ENCODE measurements at places on chromosomes 3 and 15.

DNA sequence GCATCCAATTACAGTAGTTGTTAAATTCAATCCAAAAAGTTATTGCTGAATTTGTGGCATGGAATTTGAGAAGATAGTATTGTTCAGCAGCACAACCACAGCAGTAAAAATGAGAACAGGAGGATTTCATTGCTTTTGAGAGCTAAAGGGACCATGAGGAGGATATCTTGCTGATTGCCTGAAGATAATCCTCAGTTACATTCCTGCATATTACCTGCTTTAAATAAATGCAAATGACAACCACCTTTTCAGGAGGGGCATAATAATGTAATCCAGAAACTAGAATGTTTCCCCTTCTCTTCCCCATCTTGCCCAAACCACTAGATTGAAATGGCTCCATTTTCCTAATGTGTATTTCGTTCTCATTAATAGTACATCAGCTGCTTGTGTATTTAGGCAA lies 35.2 kb upstream of the SLC2A2 start:
- no peak for DNase-seq

DNA sequence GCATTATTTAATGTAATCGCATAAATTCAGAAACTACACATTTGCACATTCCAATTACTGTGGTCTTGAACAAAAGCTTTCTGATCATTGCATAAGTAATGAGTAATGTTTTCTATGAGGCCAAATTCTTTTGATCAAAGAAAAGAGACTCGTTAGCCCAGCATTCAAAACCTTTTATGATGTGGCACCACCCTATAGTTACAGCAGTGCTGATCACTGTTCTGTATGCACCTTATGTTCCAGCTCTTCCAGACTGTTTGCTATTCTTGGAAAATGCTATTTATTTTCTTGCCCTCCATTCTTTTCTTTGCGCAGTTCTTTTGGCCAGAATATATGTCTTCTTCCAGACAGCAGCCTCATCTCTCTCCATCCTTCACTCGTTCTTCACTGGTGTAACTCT lies 42.3 kb downstream of the MAP3K13 start:
- DNase-seq, result no peak

DNA sequence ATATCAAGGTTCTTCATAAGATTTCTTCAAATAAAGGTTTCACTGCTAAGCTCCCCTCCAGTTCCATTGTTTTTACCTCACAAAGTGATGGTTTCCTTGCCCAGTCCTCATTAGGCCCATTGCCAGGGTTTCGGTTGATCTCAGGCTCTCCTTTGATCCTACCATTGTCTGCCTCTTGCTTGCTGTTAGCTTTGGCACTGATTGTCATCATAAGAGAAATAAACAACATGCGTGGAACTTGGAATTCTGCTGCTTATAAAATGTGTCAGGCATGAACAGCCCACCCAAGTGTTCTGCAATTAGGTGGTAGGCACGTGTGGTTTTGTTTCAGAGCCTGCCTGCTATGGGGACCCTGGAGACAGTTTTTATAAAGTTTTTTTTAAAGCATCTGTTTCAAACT lies 107.6 kb upstream of the BFSP2 start:
- no peak for DNase-seq

DNA sequence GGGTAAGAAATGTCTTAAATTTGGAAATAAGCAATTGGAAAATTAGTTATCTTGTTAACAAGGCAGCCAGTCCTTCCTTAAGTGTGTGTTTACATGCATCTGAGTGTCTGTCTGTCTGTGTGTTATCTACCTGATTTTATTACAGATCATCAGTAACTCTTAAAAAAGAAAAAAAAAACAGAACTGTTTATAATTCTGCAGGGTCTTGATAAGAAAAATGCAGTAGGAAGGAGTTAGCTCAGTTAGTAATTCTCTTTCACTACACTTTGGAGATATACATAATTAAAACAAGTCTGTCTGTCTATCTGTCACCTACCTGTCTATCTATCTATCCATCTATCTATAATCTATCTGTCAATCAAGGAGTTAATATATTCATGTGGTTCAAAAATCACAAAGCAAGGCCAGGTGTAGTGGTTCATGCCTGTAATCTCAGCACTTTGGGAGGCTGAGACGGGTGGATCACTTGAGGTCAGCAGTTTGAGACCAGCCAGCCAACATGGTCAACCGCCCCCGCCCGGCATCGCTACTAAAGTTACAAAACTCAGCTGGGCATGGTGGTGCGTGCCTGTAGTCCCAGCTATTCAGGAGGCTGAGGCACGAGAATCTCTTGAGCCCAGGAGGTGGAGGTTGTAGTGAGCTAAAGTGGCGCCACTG lies 135.5 kb upstream of the SGO1 start:
- no peak for DNase-seq

DNA sequence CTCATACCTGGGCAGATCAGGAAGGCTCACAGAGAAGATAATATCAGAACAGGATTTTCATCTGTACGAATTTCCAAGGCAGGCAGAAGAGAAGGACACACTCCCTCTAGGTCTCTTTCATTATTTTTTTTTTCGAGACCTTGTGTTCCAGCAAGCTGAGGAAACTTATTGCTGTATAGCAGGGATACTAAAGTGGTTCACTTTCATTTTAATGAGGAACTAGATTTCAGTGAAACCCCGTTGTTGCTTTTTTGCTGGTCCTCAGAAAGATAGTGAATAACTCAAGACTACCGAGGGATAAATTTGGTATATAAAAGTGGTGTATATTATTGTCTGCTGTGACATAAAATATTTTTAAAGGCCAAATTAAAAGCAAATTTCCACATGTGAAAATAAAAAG lies 24.6 kb downstream of the MEIS2 start:
- DNase-seq, result no peak

GRCh38 chr15:88395241-88395640 lies 71.9 kb downstream of the MRPL46 start:
- no peak for DNase-seq

DNA sequence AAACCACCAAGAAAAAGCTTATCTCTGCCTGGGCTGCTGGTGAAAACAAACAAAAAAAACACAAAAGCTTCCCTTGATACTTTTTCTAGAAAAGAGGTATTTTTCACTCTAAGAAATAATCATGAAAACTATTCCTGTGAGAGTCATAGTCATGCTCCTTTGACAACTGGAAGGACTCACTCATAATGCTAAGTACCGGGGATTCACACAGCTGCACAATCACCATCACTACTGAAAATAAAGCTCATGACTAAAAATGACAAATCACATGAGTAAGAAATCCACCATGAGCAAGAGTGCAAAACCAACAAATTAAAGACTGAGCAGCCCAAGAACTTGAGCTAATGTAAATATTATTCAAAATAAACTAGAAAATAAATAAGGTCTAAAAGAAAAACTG lies 10.6 kb upstream of the POU1F1 start:
- no peak for DNase-seq

- DNase-seq, result no peak
Measured at GRCh38 chr3:17626395-17626794, 116.0 kb downstream of the TBC1D5 start.

DNA sequence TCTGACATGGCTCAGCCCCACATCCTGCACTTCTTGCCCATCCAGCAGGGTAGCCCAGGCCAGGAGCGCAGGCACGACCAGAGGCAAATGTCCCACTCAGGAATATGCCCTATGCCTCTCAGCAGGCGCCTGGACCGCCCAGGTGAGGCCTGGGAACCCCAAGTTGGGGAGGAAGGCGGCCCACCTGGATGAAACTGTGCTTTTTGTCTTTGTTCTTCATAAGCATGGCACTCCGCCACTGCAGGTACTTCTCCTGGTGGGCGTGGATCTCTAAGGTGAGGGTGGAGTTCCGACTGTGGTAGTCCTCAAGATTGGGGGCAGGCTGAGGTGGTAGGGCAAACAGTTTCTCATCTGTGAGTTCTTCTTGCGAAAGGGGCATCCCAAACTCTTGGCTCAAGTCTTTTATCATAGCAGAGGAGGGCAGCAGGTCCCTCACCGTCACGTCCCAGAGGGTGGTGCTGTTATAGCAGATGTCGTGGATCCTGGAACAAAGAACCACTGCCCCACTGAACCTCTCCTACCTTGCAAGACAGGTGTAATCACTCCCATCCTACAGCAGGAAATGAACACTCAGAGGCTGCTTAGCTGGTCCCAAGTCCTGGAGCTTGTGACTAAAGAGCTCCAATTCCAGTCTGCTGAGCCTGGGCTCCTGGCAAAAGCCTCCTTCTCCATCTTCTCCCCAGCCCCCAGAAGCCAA lies 53.2 kb downstream of the ACAD9 start:
- DNase-seq, result no peak

DNA sequence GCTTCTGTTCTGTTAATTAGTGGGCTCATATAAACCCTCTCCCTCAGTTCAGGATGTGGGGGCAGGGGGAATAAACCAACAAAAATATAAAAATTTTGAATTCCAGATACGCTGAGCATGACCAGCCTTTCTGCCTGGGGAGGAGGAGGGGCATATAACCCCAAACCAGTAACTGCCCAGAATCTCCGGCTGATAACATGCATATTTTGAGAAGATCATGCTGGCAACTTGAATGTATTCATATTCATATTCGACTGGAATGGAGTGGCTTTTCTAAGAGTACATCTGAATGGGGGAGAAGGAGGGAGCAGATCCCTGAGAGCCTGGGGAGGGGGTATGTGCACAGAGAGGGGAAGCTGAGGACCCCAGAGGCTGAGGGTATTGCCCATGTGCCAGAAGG lies 54.5 kb upstream of the LCTL start:
- DNase-seq, result no peak

DNA sequence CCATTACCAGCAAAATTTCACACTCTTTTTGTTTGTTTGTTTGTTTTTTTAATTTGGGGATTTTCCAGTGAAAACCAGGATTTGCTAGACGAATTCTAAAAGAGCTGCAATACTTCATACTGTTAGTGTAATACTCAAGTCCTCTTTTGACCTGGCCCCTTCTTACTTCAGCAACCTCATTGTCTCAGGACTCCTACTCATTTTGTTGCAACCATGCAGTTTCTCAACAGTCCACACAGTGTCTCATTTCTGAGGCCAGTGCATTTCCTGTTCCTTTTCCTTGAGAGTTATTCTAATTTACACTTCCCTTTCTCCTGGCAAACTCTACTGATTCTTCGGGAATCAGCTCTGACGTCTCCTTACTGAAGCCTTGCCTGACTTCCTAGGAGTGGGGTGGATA lies 35.6 kb downstream of the NSUN3 start:
- DNase-seq, result no peak

DNA sequence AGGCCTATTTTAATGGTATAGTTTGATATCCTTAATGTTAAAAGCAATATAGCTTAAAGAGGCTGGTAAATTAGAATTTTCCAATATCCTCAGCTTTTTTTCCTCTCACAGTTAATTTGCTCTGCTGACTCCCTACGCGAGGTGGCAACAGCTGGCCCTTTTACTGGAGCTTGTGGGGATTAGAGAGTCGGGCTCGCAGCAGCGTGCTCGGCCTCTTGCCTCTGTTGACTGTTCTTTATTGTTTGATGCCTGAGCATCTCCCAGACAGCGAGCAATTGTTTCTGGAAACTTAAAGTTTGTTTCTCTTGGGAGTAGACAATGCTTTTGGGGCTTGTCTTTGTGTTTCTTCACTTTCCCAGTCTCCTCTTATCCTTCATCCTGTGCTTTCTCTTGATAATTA lies 80.8 kb downstream of the OPA1 start:
- DNase-seq, result peak; percentile 74

- peak; percentile 71 for DNase-seq
Measured at GRCh38 chr15:98658831-98659699, 10.7 kb downstream of the IGF1R start.

GRCh38 chr3:80094589-80094988 lies 326.8 kb upstream of the ROBO1 start:
- no peak for DNase-seq

- no peak for DNase-seq
Measured at GRCh38 chr15:55250392-55250791, 39.2 kb downstream of the RAB27A start.

GRCh38 chr15:66912001-66912400 lies 153.4 kb upstream of the SMAD3 start:
- DNase-seq, result peak; percentile 50

- no peak for DNase-seq
Measured at GRCh38 chr3:174581558-174581957, 277.6 kb upstream of the NAALADL2 start.

Measured in Ammon's horn (tissue), 1 donor.